ENCODE measurements at places on chromosomes 3 and 15.

DNA sequence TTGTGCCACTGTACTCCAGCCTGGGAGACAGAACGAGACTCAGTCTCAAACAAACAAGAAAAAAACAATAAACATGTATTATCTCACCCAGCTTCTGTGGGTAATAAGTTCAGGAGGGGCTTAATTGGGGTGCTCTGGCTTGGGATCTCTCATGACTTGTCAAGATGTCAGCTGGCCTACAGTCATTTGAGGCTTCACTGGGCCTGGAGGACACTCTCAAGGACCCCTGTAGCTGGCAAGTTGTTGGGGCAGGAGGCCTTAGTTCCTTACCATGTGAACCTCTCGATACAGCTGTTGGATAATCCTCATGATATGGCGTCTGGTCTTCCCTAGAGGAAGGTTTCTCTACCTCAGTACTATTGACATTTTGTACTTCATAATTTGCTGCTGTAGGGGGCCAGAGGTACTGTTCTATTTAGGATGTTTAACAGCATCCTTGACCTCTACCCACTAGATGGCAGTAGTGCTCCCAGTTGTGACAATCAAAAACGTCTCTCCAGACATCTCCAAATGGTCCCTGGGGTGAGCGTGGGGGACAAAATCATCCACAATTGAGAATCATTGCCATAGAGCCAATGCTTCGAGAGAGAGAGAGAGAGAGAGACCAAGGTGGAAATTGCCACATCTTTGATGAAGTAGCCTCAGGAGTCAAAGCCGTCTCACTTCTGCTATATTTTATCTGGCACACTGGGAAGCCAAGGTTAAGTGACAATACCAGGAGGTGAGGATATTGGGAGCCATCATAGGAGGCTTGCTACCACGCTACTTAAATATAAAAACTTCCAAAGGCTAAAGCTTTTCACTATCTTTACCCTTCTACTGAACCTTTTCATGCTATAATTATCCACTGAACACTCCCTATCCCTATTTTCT is 23.9 kb upstream of the SLTM start:
- peak; percentile 41 for DNase-seq

- DNase-seq = no peak
These were observed 218.4 kb upstream of the SLCO3A1 start for GRCh38 chr15:91635080-91635479.

DNA sequence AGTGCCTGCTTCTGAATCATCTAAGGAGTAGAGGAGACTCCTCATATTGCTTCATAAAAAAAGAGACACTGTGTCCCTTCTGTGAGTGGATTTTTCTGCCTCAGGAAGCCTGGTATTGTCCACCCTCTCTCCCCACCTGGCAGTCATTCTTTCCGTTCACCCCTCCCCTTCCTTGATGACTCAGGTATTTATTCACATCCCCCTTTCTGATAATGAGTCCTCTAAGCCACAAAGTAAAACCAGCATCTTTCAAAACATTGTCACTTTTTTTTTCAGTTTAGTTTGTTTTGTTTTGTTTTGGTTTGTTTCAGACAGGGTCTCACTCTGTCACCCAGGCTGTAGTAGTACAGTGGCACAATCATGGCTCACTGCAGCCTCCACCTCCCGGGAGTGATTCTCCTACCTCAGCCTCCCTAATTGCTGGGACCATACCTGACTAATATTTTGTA is 65.2 kb upstream of the UBE2E1 start:
- DNase-seq = no peak

- DNase-seq = no peak
These were observed 222.3 kb upstream of the THBS1 start for GRCh38 chr15:39358441-39359041.

GRCh38 chr3:37494216-37494615 is 319.8 kb upstream of the LRRFIP2 start:
- DNase-seq = no peak

GRCh38 chr3:17808994-17809393 is 66.6 kb upstream of the TBC1D5 start:
- no peak for DNase-seq

DNA sequence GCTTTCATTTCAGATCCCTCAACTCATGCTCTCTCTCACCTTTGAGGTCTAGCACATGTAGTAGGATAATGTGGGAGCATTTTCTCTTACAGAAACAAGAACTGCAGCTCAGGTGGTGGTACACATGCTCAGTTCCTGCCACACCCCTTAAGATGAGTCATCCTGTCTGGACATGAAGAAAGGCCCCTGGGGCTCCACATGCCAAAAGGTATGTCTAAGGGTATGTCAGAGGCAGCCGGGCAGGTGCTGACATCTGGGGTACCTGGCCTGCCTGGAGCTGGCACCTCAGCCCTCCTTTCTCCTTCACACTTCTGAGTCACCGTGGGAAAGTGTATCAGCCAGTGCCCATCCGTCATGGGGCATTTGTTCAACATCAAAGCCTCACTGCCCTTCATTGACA is 209.9 kb downstream of the OCA2 start:
- no peak for DNase-seq

GRCh38 chr3:191296041-191296541 is 33.1 kb upstream of the CCDC50 start:
- no peak for DNase-seq

DNA sequence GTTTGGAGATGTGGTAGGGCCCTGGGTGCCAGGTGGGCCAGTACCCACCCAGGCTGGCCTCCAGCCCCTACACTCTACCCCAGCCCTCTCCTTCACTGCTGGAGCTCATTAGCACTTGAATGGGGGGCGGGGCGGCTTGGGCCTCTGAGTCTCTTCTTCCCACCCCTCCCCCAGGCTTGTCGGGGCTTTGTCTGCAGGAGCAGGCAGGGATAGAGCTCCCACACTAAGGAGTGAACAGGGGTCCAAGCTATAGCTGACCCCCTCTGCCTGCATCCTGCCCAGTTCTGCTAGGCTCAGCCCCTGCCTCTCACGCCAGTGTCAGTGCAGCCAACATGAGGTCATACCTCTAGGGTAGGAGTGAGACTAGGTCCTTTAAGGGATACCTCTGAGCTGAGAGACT is 5.2 kb downstream of the GNAI2 start:
- DNase-seq = no peak

- DNase-seq = no peak
These were observed 28.3 kb downstream of the IGF2BP2 start for GRCh38 chr3:185796431-185797107.

- DNase-seq = no peak
These were observed 97.6 kb upstream of the RASGRP1 start for GRCh38 chr15:38662033-38662802.

DNA sequence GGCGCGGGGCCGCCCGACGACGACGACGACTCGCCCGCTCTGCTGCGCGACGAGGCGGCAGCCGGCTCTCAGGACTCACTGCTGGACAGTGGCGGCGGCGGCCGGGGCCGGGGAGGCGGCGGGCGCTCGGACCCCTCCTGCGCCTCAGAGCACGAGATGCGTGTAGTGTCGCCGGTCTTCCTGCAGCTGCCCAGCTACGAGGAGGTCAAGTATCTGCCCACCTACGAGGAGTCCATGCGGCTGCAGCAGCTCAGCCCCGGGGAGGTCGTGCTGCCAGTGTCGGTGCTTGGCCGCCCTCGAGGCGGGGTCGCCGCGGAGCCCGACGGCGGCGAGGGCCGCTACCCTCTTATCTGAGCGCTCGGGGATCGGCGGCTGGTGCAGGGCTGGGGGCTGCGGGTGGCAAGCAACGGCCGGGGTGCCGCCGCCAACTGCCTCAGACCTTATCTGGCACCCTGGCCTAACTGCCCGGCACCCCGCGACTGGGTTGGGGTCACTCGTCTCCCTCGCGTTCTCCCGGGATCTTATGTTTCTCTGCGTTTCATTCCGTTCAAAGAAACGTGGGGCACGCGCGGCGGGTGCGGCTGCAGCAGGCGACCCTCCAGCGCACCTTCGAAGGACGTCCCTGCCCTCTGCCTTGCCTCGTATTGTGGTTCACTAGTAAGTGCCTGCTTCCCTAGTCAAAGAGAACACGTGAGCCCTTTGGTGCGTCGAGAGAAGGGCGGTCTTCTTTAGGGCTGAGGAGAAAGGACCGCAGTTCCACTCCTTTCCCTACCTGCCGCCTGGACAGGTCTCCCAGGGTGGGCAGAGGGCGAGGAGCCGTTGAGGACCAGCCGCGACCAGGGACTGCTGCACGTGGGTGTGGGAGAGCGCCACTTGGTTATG is 1.0 kb downstream of the C3orf80 start:
- peak; percentile 37 for DNase-seq

- no peak for DNase-seq
These were observed 65.8 kb downstream of the ZNF280D start for GRCh38 chr15:56667517-56667916.

DNA sequence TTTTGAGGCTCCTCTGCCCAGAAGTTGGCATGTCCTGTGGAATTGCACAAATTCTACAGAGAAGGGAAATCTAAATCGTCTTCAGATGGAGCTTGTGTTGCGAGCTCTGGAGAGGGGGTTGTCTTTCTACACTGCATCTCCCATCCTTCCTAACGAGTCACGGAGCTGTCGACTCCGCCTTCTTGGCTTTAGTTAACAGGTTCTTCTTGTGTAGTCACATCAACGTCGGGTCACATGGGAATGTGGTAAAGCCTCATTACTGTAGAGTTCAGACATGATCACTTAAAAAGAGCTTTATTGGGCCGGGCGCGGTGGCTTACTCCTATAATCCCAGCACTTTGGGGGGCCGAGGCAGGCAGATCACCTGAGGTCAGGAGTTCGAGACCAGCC is 60.0 kb downstream of the DNASE1L3 start:
- no peak for DNase-seq

DNA sequence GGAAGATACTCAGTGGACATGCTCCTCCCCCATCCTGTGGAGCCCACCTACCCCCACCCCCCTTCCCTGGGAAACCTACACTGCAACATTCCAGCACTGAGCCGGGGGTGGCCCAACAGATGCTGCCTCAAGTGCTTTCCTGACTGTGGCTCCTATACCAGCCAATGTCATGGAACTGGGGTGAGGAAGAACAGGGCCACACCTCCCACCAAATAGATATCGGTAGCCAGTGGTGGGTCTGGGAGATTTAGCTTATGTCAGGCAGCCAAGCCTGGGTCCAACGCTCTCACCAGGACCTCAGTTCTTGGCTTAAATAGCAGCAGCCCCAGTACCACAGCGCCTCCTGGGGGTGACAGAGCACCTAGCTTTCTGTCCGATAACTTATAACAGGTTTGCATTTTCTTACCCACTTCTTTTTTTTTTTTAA is 30.3 kb downstream of the CDC25A start:
- peak; percentile 52 for DNase-seq

DNA sequence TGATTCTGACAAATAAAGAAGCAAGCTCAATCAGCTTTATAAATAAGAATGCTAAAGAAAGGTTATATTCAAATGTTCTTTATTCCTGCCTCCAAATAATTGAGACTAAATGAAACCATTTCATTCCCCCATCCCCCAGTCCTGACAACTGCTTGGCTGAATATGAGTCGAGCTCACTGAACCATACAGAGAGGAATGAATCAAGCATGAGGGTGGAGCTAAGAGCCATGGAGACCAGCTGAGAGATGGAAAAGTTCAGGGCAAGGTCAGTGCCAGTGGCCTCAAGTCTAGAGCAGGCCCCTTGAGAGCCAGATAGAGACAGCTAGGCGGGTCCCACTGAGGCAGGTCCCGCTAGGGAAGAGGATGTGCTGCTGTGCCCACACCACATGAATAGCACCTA is 188.7 kb upstream of the EIF1B start:
- DNase-seq = no peak

DNA sequence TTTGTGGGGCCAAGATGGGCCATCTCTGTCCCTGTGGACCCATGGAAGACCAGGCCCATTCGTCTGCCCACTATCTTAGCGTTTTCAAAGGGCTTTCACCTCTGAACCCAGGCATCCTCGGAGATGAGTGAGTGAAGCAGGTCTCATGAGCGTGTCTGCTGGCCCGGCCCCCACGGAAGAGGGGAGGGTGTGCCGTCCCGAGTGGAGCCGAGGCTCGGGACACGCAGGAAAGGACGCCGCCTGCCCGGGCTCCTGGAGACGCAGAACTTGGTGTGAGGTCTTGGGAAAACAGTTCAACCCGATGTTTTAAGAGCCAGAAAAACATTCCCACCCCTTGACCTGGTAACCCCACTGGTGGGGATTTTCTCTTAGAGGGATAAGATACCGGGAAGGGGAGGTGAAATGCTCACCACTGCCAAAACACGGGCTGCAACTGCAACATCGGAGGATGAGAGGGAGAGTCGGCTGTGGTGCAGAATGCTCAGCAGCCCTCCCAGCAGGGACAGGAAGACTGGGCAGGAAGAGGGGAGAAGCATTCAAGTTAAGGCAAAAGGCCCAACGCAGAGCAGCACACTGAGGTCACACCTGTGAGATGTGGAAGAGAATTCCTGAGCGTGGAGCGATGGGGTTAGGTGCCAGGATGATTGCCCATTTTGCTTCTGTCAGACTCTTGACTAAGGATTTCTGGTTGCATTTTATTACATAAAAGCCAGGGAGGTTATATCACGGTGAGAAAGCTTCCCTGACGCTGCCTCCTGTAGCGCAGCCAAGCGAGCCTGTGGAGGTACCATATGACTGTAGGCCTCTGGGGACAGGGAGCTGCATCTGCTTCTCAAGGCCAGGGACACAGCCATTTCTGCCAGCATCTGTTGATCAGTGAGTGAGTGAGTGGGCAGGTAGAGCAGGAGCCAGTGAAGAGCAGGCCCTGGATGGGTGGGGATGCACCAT is 14.1 kb upstream of the STAB1 start:
- no peak for DNase-seq

DNA sequence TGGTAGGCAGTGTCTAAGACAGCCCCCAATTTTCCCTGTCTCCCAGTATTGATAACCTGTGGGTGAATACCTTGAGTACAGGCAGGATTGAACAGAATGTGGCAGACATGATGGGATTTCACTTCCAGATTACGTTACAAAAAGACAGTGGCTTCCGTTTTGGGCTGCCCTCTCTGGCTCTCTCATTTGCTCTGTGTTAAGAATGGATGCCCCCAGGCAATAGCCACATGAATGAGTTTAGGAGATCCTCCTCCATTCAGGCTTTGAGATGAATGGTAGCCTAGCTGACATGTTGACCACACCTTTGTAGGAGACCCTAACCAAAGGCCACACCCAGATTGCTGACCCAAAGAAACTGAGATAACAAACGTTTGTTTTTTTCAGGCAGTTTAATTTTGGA is 34.3 kb downstream of the UBXN7 start:
- DNase-seq = no peak

GRCh38 chr15:100043068-100043641 is 298.6 kb downstream of the ADAMTS17 start:
- DNase-seq = no peak

- DNase-seq = no peak
These were observed 579 bp upstream of the UBE3A start for GRCh38 chr15:25439369-25439836.

GRCh38 chr15:55630858-55631257 is 42.7 kb upstream of the PYGO1 start:
- no peak for DNase-seq

All from activated T-cell treated with anti-CD3 and anti-CD28 coated beads, Interleukin-2, amount 50 U/mL, for 24 hours (primary cell).